ENCODE measurements at places on chromosomes 5 and 9. TPM values are rescaled to one million over a fixed set of nuclear protein-coding genes. Genes with fewer than 3 reads are reported as not detected.

The C9 gene
- total RNA-seq, result not detected

The FOXD4L3 gene
- total RNA-seq, result not detected

The PCDHB3 gene
- total RNA-seq, result 0.74 TPM

The SPATA31C1 gene
- not detected for total RNA-seq

The PPP1R26 gene
- 2.8 TPM for total RNA-seq

The MOB3B gene
- total RNA-seq, result 0.25 TPM

The BTF3 gene
- 393 TPM for total RNA-seq

The TMEM215 gene
- total RNA-seq, result not detected

The IL11RA gene
- 23.8 TPM for total RNA-seq

The COL15A1 gene
- total RNA-seq, result 25.1 TPM

The BARHL1 gene
- not detected for total RNA-seq

The NR5A1 gene
- total RNA-seq, result not detected

The AIF1L gene
- total RNA-seq, result 0.45 TPM

The ARL10 gene
- total RNA-seq, result 9.3 TPM

The SLC6A7 gene
- total RNA-seq, result not detected

The SARDH gene
- 0.18 TPM for total RNA-seq

The C5 gene
- 13.8 TPM for total RNA-seq

The CDHR2 gene
- not detected for total RNA-seq

The PKD2L2 gene
- not detected for total RNA-seq

The SLC35D2 gene
- 7.8 TPM for total RNA-seq

The NMRK1 gene
- total RNA-seq, result 7.0 TPM

The IL5 gene
- total RNA-seq, result not detected

The SPATA31E1 gene
- total RNA-seq, result not detected

The ADAM19 gene
- total RNA-seq, result 11.2 TPM

The PDE6A gene
- total RNA-seq, result not detected

The TAL2 gene
- not detected for total RNA-seq

The CD74 gene
- total RNA-seq, result 0.41 TPM

The PCDHA1 gene
- total RNA-seq, result 0.09 TPM

The PCDHGB2 gene
- 5.7 TPM for total RNA-seq

The GABRP gene
- total RNA-seq, result not detected

The OR1J2 gene
- not detected for total RNA-seq

The C9orf50 gene
- total RNA-seq, result not detected

The GRM6 gene
- total RNA-seq, result not detected

The GALNT12 gene
- total RNA-seq, result 138 TPM

The FAM151B gene
- 6.8 TPM for total RNA-seq

The CFAP157 gene
- total RNA-seq, result 0.09 TPM

The GLRA1 gene
- total RNA-seq, result not detected

The CA9 gene
- 1.5 TPM for total RNA-seq

The LRRC19 gene
- not detected for total RNA-seq

The PTGS1 gene
- 6.3 TPM for total RNA-seq

The ESM1 gene
- 1.1 TPM for total RNA-seq

The PTPRD gene
- total RNA-seq, result 13.7 TPM

The ECSCR gene
- total RNA-seq, result 0.36 TPM

The SNCB gene
- total RNA-seq, result not detected

The MCTP1 gene
- 1.5 TPM for total RNA-seq

The GABRA6 gene
- total RNA-seq, result not detected

The PTTG1 gene
- 107 TPM for total RNA-seq

The FXN gene
- total RNA-seq, result 8.7 TPM

The PCDHGB1 gene
- total RNA-seq, result 3.1 TPM

The PIGO gene
- 8.9 TPM for total RNA-seq

The CD180 gene
- total RNA-seq, result 0.09 TPM

The IARS1 gene
- total RNA-seq, result 482 TPM

The CDH12 gene
- 0.09 TPM for total RNA-seq

The IL3 gene
- total RNA-seq, result not detected

The LCN2 gene
- not detected for total RNA-seq

The TAF11L5 gene
- not detected for total RNA-seq
